ENCODE measurements at places on chromosomes 2 and 18.

DNA sequence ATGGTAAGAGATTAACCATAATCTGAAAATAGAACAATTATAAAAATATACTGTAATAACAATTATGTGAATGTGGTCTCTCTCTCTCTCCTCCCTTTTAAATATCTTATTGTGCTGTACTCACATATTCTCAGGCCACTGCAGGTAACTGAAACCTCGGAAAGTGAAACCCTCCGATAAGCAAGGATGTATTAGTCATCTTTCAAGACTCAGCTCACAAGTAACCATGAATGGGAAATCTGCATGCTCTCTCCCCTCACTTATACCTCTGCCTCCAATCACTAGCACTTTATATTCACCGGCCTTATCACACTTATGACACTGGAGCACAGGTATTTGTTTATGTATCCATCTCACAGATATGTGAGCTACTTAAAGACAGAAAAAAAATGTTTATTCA lies 139.7 kb downstream of the LRP2 start:
- no peak for DNase-seq

DNA sequence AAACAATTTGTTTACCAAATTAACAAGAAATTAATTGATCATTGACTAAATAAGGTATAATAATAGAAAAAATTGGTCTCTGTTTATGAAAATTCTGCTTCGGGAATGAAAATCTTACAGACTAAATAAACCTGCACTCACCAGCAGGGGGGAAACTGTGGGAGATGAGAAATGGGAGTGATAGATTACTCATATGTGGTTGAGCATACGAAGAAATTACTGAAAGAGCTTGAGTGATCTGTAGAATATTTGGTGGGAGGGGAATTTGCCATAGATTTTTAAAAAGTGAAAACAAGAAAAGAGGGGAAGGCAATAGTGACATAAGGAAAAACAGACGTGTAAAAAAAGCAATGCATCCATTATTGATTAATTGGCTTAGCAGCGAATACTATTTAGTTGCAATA lies 2.2 kb downstream of the HMSD start:
- DNase-seq: no peak

DNA sequence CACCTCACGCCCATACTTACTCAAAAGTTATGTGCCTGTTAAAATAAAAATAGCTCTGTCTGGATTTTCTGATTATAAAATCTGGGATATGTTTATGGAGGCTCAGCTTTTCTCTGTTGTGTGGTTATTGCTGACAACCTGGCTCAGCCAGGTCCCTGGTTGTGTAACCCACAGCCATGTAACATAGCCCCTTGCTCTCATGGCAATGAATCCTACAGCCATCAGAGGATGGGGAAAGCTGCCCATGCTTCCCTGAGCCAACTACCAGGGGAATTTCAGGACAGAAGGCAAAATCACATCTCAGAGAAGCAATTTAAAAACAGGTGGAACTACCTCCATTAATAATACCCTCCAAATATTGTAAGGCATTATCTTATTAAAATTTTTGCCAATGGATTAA lies 29.7 kb downstream of the ST8SIA5 start:
- no peak for DNase-seq

GRCh38 chr2:95359031-95359430 lies 43.5 kb upstream of the FAHD2A start:
- DNase-seq: no peak

GRCh38 chr18:12239431-12239830 lies 14.7 kb upstream of the CIDEA start:
- no peak for DNase-seq

DNA sequence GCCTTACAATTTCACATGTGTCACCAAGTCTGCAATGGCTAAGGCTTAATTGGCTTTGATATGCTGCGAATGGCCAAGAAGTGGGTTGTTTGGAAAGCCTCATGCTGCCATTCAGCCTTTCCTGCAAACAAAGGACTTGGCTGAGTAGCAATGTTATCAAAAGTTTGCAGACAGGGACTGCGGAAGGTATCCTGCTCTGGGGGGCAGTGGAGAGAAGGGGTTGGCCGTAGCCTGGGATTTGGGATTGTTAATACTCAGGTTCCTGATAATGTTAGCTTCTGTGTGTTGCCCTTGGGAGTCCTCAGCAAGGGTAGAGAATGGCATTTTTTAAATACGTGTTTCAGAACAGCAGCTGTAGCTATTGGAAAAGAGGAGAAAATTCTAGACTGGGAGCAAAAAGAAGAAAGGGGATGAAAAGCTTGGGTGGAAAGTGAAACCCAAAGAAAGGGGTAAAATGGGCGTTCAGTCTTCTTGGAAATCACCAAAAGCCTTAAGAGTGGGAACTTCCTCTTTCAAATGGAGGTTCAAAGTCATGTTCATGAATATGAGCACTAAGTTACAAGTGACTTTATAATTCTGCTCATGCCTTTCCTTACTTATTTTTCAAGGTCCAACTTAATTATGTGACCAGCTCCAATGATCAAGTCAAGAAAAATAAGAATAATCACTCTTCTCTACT lies 325.1 kb downstream of the RNF144A start:
- no peak for DNase-seq

- DNase-seq: no peak
Observed at GRCh38 chr2:229748950-229749349, 34.6 kb upstream of the DNER start.

DNA sequence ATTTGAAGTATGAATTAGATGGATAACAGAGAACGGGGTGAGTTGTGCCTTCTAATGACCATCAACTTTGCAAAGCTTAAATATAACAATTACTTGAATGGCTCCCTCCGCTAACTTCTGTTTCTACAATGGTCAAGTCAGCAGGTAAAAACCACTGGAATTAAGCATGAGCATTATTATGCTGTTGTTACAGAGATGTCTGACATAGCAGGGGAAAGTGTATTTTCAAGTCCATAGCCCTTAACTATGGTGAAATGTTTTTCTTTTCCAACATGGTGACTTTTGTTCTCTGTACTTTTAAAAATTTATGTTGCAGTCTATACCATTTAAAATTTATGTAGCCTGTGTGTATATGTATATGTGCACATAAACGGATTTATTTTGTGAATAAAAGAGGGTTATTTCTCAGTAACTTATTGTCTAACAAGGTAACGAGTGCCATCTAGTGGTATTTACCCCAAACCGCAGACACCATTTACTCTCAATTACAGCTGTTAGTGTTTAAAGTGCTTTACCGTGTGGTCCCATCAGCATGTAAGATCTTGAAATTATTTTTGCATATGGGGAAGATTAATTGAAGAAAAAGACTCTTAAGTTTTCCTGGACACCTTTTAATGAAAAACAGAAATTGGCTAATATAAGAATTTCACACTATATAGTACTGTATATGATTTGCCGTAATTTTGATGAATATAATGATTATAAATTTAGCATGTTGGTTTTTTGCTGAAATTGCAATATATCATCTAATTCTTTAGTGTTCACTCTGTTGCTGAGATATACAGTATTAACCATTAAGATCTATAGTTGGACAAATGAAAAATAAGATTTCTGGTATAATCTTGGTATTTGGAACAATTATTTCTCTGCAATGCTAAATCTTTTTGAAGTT lies 78.2 kb downstream of the UBE2E3 start:
- DNase-seq: no peak

GRCh38 chr2:127011796-127012195 lies 95.2 kb downstream of the BIN1 start:
- no peak for DNase-seq

DNA sequence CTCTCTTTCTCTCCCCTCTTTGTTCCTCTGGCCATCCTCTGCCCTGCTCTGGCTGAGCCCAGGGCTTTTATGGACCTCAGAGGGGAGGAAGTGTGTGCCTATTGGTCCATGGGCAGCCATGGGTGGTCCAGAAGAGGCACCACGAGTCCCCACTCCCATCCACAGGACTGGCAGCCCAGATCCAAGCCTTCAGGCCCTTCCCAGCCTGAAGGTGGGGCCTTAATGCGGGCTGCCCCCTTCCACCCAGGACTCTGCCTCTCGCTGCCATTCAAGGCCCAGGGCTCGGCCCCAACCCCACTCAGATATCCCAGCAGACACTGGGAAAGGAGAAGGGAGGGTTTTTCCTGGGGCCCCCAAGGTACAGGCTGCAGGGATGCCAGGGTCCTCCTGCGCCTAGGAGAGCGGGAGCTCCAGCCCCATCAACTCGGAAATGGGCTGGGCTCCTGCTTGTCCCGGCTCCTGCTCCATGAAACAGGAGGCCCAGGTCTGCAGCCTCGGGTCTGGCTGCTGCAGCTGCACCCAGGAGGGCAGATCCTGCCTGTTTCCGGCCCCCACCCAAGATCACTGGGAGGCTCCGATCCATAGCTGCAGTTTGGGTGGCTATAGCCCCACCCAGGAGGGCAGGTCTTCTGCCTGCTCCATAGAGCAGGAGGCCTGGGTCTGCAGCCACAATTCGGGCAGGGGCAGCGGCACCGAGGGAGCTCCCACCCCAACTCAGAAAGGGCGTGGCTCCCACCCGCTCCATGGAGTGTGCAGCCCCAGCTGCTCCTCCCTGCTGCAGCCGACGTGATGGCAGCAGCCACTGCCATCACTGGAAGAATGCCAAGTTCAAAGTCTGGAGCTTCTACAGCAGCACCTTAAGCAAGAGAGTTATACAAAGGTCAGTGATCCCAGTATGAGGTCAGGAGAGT lies 116.6 kb upstream of the RBBP8 start:
- no peak for DNase-seq

GRCh38 chr2:13770279-13770678 lies 862.2 kb upstream of the LRATD1 start:
- no peak for DNase-seq

- no peak for DNase-seq
Observed at GRCh38 chr2:147223553-147224060, 621.2 kb upstream of the ACVR2A start.
